ENCODE measurements at places on chromosomes 11 and 22. TPM values are rescaled to one million over a fixed set of nuclear protein-coding genes. Genes with fewer than 3 reads are reported as not detected.

GRCh38 chr11:79438631-79439409 is 2.0 kb downstream of the TENM4 start:
- no peak for DNase-seq

DNA sequence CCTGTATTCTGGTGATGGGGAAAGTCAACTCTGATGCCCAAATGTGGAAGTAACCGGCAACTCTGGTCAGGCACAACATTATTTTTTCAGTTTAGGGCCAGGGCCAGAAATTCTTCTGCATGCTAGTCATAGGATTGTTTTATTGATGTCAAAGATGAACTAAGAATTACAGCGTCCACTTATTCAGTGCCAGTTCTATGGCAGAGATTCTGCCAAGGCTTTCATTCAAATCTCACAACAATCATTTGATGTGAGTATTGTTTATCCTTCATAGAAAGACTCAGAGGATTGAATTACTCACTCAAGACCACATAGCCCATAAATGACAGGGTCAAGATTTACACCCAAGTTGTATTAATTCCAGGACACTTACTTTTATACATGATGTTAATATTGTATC is 87.7 kb downstream of the TMPRSS5 start:
- no peak for DNase-seq

- DNase-seq: no peak
Measured at GRCh38 chr11:134864233-134864967, 452.4 kb upstream of the B3GAT1 start.

GRCh38 chr11:13434247-13435205 is 28.5 kb downstream of the BTBD10 start:
- DNase-seq: no peak

DNA sequence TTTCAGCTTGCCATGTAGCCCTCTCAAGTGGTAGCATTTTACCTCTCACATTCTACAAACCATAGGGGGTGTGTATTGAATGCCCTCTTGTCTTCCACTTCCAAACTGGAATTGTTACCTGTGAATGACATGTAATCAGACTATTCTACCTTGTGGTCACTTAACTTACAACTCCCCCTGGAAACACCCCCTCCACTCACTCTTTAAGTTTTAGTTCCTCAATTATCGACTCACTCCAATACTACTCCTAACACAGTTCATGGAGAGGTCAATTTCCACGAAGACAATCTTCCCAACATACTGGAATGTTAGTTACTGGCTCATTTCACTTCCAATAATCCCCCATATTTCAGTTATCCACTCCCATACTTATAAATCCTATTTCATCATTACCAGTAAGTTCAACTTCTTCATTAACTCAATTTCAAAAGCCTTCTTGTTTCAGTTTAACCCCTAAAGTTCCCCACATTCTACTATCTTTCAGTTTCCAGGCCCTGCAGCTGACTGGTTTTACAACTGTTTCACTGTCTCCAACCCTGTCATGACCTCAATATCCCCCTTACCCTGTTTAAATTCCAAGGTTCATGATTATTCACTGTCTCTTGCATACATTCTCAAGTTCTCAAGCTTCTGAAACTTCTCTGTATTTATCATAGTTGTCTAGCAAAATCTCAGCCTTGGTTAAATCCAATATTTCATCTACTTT is 92.5 kb downstream of the C11orf87 start:
- DNase-seq: no peak

GRCh38 chr11:61675826-61676225 is 4.4 kb upstream of the DAGLA start:
- no peak for DNase-seq

GRCh38 chr11:2133241-2134021 is 5.8 kb downstream of the IGF2 start:
- no peak for DNase-seq

DNA sequence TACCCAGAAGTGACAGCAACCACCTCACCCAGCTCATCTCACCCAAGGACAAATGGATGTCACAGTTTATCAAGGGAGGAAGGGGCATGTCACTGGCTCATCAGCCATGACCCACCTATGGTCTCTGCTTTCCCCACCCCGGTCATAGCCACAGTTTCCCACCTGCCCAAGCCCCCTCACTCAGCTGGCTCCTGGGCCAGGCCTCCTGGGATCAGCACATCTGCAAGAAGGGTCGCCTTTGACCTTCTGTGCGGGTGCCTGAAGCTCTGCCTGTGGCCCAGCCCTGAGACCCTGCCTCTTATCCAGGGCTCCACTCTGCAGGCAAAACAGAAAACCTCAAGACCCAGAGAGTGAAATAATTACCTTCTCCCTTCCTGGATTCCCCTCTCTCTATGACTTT is 236.4 kb downstream of the BUD13 start:
- no peak for DNase-seq

DNA sequence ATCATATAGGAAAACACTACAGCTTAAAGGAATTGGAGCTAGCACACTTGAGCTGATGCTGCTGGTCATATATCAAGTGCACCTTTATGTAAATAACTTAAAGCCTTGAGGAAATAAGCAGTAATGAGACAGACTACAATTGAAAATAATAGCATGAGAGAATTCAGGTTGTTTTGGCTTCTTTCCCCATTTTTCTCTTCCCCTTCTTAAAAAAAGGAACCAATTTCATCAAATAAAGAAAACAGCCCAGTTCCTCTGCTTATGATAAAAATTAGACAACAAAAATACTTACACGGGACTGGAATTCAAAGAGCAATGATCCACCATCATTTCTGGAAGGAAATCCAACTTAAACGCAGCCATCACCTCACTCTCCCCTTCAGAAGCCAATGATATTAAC is 50.2 kb upstream of the RAPSN start:
- no peak for DNase-seq

- DNase-seq: no peak
Measured at GRCh38 chr11:110912437-110912836, 200.2 kb upstream of the ARHGAP20 start.

- no peak for DNase-seq
Measured at GRCh38 chr11:12540913-12541582, 133.2 kb upstream of the TEAD1 start.

DNA sequence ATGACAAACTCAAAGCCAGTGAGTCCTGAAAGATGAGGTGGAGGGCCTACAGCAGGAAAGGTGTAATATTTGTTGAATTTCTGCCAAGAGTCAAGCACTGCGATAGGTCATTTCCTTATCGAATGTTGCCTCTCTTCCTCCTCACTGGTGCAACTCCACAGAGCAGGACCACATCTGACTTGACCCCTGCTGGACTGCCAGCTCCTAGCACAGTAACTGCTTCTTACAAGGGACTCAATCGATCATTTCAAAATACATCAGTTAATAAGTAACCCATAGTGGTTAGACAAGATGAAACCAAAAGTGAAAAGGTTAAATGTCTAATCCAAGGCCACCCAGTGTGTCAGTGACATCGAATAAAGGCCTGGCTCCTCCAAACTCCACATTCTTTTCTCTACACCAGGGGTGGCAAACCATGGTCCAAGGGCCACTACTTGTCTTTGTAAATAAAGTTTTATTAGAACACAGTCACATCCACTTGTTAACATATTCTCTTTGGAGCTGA is 98.5 kb upstream of the CSNK2A3 start:
- no peak for DNase-seq

- DNase-seq: no peak
Measured at GRCh38 chr11:114587398-114587953, 8.1 kb downstream of the NXPE4 start.

GRCh38 chr11:130389335-130389935 is 39.0 kb downstream of the ADAMTS8 start:
- no peak for DNase-seq

GRCh38 chr11:115425816-115426215 is 78.4 kb downstream of the CADM1 start:
- no peak for DNase-seq

- DNase-seq: no peak
Measured at GRCh38 chr11:132205496-132205895, 835.1 kb downstream of the NTM start.

- DNase-seq: no peak
Measured at GRCh38 chr11:114088216-114088615, 28.7 kb downstream of the ZBTB16 start.

- no peak for DNase-seq
Measured at GRCh38 chr11:8375460-8375859, 111.8 kb upstream of the LMO1 start.

DNA sequence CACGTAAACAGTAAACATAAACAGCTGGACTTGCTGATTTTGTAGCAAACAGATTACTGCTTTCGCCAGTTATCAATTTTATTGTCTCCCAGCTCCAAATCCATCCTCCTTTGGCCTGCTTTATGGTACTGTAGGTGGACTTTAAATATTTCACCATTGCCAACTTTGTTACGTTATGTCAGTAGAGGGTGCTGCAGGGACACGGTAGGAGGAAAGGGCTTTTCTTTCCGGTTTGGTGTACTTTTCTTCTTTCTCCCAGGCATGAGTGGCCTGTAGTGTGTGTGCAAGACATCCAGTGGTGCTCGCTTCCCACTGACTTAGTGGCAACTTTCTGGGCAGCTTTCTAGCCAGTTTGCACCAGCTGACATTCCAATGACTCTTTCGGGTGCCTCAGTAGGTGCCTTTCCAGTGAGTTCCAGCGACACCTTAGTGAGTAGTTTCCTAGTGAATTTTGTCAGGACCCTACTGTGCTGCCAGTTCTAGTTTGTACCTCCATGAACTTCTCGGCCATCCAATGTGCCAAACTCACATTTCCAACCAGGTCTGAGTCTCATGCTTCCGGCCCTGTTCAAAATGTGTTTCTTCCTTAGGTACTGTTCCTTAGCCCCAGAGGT is 267.6 kb upstream of the TENM4 start:
- no peak for DNase-seq

GRCh38 chr11:76642341-76642740 is 28.2 kb downstream of the LRRC32 start:
- peak; percentile 58 for DNase-seq

- no peak for DNase-seq
Measured at GRCh38 chr11:69702239-69702691, 1.6 kb downstream of the FGF19 start.

DNA sequence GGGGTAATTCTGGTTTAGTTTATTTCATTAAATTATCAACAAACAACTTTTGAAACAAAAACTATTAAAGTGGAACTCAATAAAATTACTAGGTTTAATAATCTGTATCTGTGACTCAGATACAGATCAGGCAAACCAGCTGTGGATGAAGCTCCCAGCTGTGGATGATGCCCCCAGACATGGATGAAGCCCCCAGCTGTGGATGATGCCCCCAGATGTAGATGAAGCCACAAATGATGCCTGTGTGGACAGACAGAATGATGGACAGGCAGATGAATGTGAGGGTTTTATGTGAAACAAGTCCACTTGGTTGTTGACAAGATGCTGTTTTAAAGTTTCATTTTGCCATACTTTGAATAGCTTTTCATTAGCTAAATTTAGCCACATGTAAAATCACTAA is 5.8 kb upstream of the ZNF74 start:
- no peak for DNase-seq

DNA sequence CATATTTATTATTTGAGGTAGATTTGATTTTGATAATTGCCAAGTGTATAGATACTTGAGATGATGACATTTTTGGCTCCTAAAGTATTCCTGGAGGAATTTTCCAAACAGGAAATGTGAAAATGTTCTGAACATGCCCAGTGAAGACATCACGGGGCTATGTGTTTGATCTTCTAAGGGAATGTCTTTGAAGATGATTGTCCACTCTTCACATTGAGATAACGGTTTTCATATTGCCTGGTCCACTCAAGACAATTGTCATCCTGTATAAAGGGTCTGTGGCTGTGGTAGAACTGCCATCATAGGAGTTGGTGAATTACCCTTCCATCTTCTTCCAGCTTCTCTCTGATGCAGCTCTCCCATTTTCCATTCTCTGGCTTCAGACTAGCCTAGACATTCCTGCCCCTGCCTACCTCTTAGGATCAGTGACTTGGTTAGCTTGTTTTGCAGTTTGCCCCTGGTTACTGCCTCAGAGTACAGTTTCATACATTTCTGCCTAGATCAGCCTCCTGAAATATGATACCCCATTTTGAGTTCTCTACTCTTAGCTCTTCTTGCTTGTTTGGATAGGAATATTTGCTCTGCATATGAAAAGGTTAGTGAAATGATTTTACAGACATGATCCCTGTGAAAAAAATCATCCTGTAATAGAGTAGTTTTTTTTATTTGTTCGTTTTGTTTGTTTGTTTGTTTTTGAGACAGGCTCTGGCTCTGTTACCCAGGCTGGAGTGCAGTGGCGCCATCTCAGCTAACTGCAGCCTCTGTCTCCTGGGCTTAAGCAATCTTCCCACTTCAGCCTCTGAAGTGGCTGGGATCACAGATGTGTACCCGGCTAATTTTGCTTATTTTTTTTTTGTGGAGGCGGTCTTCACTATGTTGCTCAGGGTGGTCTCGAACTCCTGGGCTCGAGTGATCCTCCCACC is 111.4 kb upstream of the SORL1-AS1 start:
- no peak for DNase-seq

DNA sequence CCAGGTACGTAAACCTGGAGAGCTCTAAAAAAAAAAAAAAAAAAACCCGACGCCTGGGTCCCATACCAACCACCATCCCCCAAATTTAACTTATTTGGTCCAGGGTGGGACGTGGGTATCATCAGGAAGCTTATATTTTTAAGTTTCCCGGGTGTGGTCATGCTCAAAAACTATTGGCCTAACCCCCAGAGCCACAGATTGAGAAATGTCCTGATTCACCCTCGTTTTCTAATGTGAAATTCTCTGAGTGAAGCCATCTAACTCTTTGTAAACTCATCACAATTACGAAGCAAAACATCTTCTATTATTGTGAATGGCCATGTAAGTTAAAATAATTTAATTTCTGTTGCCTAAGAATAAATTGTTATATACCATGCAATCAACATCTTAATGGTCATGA is 29.6 kb downstream of the PAK1 start:
- no peak for DNase-seq

GRCh38 chr11:85279267-85279666 is 347.9 kb downstream of the DLG2 start:
- DNase-seq: no peak

GRCh38 chr22:23054531-23055257 is 15.6 kb upstream of the GNAZ start:
- peak; percentile 9 for DNase-seq

DNA sequence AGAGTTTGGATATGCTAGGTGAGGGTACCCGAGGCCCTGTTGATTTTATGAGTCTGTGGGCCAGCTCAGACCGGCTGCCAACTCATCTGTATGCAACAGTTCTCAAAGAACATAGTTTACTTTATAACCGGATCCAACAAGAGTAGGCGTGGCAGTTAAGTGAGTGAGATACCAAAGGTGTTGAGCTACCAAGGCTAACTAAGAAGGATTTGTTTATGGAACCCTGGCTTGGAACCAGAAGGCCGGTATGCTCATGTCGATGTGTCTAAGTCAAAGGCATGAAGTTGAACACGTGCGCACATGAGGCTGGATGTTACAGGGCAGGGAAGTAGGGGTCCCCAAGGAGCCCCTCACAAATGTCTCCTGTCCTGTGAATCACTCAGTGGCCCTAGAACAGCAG is at the start of gene KCNJ1:
KCNJ1 (minus strand) TSS at position 20 of the 400 bp plus-strand sequence. CDS start 27,053 bp downstream, outside the sequence.
- peak; percentile 41 for DNase-seq

HORMAD2 gene
- total RNA-seq: not detected

FDXACB1 gene
- total RNA-seq: 5.2 TPM

OR52I2 gene
- total RNA-seq: not detected

RAB38 gene
- total RNA-seq: 0.76 TPM

GALR3 gene
- not detected for total RNA-seq

MS4A6A gene
- total RNA-seq: not detected

OR6A2 gene
- total RNA-seq: not detected

PAMR1 gene
- total RNA-seq: not detected

LDHAL6A gene
- total RNA-seq: not detected

Measured in activated CD4-positive, alpha-beta memory T cell treated with anti-CD3 and anti-CD28 coated beads for 36 hours (primary cell).